ENCODE measurements at places on chromosomes 2 and 18.
A peak's percentile ranks its signal among the peaks of the same experiment; 100 is the strongest.

DNA sequence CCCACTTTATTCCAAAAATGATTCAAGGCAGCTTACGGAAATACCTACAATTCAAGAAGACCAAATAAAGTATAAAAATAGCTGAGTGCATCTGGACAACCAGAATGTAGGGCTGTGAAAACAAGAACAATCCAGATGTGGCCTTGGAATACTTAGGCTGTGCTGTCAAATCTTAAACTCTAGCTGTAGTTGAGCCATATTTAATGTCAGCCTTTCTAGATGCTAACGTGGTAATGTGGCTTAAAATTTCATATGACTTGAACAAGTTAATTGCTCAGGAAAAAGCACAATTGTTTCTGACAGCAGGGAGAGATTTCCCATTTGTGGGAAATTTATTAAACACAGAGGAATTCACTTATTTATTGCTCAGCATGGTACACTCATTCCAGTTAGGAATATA lies 14.6 kb upstream of the NAPG start:
- ATAC-seq: no peak

GRCh38 chr2:240447934-240448333 lies 12.5 kb downstream of the GPC1 start:
- ATAC-seq: no peak

GRCh38 chr18:67310826-67311225 lies 205.7 kb downstream of the DSEL start:
- ATAC-seq: no peak

- no peak for ATAC-seq
Measured at GRCh38 chr2:11762799-11763461, 16.5 kb downstream of the LPIN1 start.

DNA sequence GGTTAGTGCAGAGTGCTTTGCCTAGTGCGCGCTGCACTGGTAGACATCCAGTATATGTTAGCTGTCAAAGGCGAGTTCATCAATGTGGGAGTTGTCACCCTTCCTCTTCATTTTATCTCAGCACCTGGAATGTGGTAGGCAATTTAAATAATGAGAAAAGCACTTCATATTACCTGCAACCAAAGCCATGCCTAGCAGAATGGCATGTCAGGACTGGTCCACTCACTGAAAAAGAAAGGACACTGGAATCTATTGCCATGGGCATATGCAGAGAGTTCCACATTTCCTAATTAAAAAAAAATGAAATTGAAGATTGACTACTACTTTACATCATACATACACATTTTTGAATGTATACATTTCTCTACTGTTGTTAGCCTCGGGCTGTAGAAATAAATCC lies 139.6 kb downstream of the PAX3 start:
- ATAC-seq: no peak

DNA sequence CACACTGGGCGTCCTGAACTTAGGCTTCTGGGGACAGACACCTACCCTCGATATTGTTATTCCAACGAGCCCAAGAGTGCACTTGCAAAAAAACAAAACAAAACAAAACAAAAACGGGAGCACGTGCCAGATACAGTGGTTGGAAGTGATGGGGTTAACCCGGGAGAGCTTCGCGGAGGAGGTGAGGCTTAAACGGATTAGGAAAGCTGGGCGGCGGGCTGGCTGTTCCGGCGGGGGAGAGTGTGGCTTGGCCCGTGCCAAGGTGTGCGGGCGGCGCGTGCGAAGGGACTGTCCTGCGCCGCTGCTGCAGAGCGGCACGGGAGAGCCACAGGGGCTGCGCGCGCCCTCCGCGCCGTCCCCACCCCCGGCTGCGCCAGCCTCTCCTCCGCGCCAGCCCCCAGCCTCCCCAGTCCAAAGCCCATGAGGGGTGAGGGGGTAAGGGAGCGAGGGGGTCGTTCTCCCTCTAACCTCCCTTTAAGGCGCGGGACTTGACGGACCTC lies 1.5 kb upstream of the SLC30A3 start:
- ATAC-seq: peak; percentile 36

DNA sequence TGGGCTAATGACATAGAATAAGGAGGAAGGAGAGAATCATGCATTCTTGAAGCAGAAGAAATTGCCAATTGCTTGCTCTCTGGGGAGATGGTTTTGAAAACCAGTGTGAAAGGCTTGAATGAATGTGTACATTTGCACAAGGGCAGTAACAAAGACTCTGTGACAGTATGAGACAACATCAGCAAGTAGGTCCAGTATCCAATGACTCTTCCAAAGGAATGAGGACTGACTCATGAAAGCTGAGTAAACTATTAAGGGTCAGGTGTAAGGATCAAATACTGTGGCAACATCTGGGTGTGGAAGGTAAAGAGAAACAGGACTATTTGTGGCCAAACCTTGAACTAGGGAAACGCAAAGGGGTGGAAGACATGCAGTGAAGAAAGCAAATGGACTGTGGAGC lies 886.0 kb upstream of the CHAC2 start:
- no peak for ATAC-seq

DNA sequence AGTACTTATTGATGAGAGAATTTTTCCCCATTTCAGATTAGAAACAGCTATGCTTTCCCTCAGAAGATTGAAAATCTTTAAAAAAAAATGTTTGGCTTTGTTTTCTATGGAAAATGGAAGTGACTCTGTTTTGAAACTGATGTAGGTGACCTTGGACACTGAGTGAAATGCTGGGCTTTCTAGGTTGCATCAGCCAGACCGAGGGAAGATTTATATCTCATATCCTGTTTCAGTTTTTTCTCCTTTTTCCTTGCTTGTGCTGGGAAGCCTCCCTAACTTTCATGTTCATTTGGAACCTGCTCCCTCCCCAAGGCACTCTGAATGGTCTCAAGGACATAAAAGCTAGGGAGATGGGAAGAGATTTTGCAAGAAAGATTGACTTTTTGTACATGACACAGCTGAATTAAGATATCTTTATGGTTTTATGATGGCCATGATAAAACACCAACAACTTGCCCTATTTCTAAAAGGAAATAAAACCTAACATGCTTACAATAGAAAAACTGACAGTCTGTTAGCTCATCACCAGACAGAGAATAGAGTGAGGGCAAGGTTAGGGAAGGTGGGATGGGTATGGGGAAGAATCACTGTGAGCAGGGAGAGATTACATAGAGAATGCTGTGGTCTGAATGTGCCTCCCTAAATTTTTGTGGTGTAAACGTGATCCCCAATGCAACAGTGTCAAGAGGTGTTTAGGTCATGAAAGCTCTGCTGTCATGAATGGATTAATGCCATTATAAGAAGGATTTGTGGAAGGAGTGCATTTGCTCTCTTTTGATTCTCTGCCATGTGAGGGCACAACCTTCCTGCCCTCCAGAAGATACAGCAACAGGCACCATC lies 249.7 kb downstream of the TPGS2 start:
- no peak for ATAC-seq

GRCh38 chr18:4230450-4231168 lies 224.5 kb downstream of the DLGAP1 start:
- ATAC-seq: no peak

DNA sequence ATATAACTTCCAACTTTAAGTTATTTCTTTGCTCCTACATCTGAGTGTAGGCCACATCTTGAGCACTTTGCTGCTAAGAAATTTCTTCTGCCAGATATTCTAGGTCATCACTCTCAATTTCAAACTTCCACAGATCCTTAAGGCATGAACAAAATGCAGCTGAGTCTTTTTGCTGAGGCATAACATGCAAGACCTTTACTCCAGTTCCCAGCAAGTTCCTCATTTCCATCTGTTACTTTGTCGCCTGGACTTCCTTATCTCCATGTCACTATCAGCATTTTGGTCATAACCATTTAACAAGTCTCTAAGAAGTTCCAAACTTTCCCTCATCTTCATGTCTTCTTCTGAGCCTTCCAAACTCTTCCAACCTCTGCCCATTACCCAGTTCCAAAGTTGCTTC lies 1077.3 kb upstream of the TMEFF2 start:
- ATAC-seq: no peak

- ATAC-seq: no peak
Measured at GRCh38 chr2:239803766-239804115, 221.4 kb downstream of the NDUFA10 start.

GRCh38 chr2:133266041-133266925 lies 302.0 kb downstream of the NCKAP5 start:
- ATAC-seq: peak; percentile 45

DNA sequence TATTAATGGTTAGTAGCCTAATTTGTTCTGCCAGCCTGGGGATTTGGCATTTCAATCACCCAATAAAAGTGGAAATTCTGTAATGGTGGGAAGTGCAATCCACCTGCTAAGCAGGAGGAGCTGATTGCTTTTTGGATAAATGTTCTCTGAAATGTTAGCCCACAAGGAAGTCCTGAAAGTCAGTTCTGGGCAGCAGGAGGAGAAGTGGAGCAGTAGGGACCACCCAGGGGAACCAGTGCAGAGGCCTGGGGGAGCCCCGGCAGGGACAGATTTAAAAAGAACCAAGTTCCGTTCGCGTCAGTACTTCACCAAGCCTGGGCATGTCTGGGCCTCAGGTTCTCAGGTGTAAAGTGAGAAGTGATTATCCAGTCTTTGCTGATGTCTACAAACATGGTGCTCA lies 248.5 kb upstream of the RAB6C start:
- ATAC-seq: no peak

GRCh38 chr2:20572221-20572620 lies 78.7 kb downstream of the HS1BP3 start:
- no peak for ATAC-seq

GRCh38 chr2:150125708-150126107 lies 361.8 kb downstream of the RND3 start:
- ATAC-seq: peak; percentile 86

DNA sequence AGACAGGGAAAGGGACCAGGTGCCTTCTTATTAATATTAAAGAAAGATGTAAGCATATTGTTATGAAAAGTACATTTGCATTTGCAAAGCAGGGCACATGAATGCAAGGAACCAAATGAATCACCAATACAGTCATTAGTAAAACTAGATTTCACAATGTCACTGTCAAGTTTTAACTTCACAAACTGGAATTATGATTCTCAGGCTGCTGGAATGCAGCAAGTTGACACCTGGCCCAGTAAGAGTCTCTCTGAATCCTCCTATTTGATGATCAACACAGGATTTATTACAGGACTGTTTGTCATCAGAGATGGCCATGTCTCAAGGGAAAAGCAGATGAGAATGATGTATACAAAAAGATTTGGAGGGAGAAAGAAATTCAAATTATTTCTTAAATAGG lies 72.9 kb upstream of the STK39 start:
- ATAC-seq: no peak

- ATAC-seq: peak; percentile 34
Measured at GRCh38 chr2:3692375-3692774, 11.0 kb upstream of the DCDC2C start.

DNA sequence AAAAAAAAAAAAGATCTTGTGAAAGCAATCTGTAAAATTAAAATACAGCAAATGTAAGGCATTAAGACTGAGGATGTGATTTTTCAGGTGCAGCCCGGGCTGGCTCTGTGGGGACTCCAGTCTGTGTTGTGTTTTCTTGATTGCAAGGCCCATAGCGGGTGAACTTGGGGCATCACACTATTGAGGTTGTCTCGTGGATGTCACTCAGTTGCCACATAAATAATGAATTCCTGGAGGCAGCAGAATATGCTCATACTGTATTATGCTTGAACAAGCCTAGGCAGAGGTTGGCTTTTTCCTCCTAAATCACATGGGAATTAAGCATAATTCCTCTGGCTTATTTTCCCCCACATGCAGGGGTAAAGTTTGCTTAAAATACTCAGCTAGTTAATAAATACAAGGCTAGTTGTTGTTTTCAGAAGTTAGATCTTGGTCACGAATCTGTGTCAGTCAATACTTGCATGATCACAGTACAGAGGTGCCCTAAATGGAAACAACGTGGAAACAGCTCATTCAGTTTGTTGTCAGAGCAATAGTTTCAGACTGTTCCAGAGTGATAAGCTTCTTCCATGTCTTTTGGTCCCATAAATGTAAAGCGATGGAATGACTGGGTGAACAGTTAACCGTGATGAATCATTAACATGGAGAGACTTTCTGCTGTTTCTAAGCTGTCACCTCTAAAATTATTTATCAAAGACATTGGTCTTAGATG lies 16.4 kb downstream of the GEMIN6 start:
- no peak for ATAC-seq

DNA sequence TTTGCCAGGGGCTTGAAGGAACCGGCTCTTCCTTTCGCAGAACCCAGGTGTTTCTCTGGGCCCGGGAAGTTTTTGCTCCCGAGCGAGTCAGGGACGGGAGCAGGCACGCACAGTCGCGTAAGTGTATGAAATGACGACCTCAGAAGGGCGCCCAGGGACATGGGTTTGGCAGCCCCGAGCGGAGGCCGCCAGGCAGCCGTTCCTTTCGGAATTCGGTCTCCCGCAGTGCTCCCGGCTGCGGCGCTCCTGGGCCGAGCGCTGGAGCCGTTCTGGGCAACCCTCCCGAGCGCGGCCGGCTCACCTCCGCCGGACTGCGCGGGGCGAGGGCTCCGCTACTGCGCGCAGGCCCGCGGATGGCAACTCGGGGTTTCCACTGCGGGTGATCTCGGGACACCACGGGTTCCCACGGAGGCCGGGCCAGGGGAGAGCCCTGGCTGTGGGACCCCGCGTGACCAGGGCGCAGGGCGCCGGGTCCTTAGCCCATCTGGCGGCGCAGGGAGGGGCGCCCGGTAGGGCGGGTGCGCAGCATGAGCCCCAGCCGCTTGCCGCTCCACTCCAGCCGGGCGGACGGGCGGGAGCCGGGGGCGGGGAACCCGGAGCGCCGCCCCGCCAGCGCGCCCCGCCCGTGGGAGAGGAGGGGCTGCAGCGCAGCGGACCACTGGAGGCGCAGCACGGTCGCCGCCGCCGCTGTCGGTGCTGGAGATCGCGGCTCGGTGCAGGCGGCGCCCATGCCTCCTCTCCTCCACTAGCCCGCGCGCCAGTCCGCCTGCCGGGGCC lies at the start of gene OSBPL6:
Gene OSBPL6 (plus strand): TSS at position 690 of the 777 bp plus-strand sequence. CDS start 111,673 bp downstream, outside the sequence.
- peak; percentile 92 for ATAC-seq

DNA sequence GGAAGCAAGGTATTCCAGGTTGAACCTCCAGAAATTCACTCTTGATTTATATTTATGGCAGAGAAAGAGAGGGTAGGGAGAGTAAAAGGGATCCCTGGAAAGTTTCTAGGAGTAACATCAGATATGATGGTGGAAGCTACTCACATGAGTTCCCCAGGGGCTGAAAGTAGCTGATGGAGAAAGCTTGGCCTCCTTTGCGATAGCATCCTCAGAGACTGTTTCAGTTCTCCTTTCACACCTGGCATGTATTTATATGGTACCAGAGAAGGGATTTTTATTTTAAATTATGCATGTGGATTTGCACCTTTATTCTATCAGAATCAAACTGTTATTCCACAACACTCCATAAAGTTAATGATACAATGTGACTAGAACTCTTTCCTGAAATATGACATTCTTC lies 126.3 kb upstream of the OSR1 start:
- no peak for ATAC-seq

DNA sequence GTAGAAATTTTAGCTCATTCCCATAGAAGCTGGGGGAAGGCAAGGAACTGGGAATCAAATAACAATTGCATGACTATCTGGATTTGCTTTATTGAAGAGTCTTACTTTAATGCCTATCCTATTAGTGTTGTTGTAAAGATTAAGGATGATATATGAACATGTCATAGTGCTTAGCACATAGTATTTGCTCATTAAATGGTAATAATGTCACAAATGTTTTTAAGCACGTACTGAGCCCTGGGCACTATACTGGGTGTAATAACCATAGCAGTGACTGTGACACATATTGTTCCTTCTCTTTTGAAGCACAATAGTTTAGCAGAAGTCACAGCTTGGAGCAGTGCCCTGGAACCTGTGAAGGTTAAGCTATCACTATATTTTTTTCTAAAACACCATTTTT lies 47.2 kb upstream of the DTNB start:
- ATAC-seq: no peak

- no peak for ATAC-seq
Measured at GRCh38 chr2:19028587-19029375, 329.6 kb downstream of the OSR1 start.

All from SK-N-SH treated with all-trans-retinoic acid at 6 μM for 48 hours (cell line).